ENCODE measurements at places on chromosomes 6 and 20. TPM values are rescaled to one million over a fixed set of nuclear protein-coding genes. Genes with fewer than 3 reads are reported as not detected.
A peak's percentile ranks its signal among the peaks of the same experiment; 100 is the strongest.

DNA sequence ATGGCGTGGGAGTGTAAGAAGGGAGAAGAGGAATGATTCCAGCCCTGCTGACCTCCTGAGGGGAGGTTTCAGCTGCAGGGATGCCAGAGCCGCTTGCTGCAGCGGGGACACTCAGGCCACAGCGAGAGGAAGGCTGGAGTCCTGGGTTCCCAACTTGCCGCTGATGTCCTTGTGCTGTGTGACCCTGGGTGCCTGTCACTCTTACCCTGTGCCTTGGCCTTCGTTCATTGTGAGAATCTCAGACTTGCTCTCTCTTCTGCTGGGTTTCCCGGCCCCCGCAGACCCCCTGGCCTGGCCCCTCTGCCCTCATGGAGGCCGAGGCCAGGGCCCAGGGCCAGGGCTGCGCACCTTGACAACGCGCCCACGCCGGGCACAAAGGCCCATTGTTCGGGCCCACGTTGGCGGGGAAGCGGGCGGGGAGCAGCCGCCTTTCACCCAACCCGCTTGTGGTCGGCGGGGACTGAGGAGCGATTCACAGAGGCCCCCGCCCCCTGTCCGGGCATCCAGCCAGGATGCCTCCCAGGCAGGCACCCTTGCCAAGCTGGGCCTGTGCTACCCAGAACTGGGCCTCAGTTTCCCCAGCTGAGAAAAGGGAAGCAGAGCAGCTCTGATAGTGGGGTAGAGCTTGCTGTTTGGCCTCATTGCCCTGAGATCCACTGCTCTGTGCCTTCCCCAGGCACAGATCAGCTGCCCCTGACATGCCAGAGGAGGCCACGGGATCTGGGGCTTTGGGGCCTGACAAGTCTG is 52.4 kb downstream of the CEBPB start:
- no peak for DNase-seq

DNA sequence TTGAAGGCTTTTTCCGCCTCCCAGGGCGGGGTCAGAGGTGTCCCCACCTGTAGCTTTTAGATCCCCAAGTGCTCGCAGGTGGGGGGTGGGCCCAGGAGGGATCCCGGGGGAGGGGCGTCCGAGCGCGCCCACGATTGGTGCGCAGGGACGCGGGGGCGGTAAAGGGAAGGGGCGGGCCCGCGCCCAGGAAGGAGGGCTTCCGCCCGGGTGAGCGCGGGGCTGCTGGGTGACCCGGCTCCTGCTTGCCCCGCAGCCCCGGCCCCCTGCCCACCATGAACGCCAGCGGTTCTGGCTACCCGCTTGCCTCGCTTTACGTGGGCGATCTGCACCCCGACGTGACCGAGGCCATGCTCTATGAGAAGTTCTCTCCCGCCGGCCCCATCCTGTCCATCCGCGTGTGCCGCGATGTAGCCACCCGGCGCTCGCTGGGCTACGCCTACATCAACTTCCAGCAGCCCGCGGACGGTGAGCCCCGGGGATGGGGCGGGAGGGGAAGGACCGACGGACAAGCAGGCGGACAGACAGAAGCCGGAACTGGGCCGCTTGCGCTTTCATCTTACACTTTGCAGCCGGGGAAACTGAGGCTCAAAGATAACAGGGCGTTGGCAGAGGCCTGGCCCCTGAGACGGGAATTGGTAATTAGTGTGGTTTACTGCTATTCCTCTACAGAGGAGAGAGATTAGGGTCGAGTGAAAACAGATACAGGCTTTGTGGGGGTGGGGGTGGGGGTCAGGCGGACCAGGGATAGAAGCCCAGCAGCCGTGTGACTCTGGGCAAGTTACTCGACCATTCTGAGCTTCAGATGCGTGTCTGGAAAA is at the start of gene PABPC1L:
Gene PABPC1L (plus strand): TSS at position 189 of the 818 bp plus-strand sequence. CDS start 84 bp downstream, at position 273.
- peak; percentile 79 for DNase-seq

DNA sequence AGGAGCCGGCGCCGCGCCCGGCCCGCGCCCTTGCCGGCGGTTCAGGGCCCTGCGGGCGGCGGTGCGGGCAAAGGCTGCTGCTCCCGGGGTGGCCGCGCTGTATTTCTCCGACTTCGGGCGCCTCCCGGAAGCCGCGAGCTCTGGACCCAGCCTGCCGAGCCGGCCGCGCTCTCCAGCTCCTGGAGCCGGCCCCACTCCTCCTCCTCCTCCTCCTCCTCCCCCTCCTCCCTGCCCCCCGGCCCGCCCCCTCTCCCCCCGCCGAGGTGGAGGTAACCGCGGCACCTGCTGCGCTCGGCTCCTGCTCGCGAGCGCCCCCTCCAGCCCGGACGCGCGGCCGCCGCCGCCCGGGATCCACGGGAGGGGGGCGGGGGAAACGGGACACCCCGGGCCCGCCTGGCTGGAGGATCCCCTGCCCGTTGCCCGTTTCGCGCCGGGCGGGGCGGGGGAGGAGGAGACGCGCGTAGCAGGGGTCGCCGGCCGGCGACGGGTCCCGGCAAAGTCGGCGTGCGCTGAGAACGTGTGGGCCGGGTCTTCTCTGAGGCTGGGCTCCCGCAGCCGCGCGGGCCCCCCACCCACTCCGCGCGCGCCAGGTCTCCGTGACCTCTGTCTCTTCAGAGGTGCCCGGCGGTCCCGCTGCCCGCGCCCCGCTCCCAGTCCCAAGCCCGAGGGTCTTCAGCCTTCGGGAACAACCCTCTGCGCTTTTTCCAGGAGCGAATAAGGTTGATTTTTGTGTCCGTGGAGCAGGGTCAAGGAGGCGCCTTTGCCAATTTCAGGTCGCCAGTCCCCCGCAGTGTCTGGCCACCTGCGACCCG is at the start of gene SLC22A23:
Gene SLC22A23 (minus strand): TSS at position 153 of the 812 bp plus-strand sequence. CDS start 491 bp downstream, outside the sequence.
- DNase-seq: peak; percentile 88

DNA sequence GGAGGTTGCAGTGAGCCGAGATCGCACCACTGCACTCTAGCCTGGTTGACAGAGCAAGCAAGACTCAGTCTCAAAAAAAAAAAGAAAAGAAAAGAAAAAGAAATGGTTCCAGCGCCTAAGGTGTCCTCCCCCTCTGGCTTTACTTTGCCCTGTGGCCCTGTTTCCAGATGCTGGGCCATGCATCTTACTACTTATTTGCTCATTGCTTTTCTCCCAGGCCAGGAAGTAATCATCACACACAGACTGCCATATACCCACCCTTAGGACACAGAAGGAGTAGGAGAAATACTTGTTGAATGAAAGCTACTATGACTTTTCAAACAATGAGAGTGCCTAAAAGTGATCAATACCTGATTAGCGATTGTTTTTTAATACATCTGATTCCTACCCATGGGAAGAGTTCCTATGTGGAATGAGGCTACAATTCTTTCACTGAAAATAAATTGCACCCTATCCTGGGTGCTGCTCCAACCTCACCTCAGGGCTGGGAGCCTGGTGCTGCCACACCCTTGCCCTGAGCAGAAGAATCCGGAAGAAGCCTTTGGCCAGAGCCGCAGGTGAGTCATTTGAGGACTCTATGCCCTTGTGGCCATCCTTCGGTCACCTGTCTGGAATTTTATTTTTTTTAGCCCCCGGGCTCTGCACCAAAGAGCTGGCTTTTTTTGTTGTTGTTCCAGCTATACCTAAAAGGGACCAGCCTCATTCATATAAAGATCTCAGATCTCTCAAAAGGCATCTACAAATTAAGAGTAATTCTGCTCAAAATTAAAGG is 22.7 kb upstream of the TFAP2C start:
- DNase-seq: no peak

C6orf132 gene
- 0.38 TPM for total RNA-seq

TPX2 gene
- total RNA-seq: 2.0 TPM

GRCh38 chr6:117740605-117741004 is 65.3 kb downstream of the NUS1 start:
- no peak for DNase-seq

DNA sequence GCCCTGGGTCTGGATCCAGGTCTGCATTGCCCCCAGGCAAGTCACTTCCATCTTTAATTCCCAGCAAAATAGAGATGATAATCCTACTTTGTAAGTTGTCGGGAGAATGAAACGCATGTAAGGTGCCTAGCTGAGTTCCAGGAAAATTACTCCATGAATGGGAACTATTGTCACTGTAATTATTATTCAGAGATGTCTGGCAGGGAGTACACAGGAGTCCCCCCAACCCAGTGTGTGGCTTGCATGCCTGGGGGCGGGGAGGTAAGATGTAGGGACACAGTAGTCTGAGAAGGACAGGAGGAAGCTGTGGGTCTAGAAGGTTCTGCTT is 85.4 kb downstream of the CD40 start:
- no peak for DNase-seq

PRICKLE4 gene
- 7.3 TPM for total RNA-seq

DNA sequence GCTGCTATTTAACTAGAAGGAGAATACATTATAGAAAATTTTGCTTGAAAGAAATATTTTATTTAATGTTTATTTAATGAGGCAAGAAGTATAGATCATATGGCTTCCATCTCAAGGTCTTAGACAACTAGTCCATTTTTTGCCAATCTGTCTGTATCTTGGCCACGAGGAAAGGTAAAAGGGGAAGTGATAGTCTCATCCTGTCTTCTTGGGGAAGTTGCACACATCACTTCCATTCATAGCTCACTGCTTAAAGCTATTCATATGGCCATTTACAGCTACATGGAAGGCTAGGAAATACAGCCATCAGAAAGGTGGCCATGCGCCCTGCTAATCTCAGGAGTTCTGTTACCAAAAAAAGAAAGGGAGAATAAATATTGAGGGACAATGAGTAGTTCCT is 50.8 kb downstream of the METTL24 start:
- no peak for DNase-seq

GRCh38 chr6:35024551-35025054 is 116.5 kb downstream of the TCP11 start:
- DNase-seq: no peak

SMPDL3A gene
- 29.3 TPM for total RNA-seq

SLC22A23 gene
- total RNA-seq: 16.9 TPM

HAO1 gene
- total RNA-seq: 224 TPM

DNA sequence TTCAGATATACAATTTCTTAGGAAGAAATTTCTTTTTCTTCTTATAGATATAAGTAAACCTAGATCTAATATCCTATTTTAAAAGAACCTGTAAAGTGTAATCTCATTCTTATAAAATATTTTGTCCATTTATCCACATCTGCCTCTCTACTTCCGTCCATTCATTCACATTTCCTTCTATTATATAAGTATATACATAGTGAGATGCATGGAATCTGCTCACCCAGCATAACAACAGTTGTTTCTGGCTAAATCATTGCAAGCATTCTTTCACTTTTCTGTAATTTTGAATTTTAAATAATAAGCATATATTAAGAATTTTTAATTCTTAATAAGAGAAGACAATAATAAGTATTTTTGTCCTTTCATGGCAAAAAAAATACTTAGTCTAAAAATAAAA is 45.4 kb downstream of the CEP162 start:
- no peak for DNase-seq

DNA sequence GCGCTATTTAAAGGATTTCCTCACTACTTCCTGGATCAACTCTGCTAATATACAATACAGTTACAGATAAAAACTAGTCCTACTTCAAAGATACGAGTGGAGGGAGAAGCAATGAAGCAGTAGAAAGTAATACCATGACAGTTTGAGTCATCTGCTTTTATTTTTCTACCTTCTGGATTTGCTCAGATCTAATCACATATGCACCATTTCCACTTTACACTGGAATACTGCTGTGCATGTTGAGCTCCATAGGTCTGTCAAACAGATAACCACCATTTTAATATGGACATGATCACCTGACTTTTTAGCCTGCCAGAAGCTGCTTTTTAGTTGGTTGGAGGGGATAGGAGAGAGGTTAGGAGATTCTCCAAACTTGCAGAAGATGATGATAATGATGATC is 92.5 kb downstream of the MMUT start:
- no peak for DNase-seq

- DNase-seq: no peak
Observed at GRCh38 chr20:33236351-33236750, 555 bp downstream of the BPIFA1 start.

- DNase-seq: peak; percentile 50
Observed at GRCh38 chr20:17611540-17612286, 41.8 kb downstream of the DSTN start.

GRCh38 chr20:20668639-20669038 is 43.8 kb downstream of the RALGAPA2 start:
- no peak for DNase-seq

- DNase-seq: no peak
Observed at GRCh38 chr6:137815692-137816091, 51.4 kb upstream of the TNFAIP3 start.

EPB41L2 gene
- total RNA-seq: 18.7 TPM

USP49 gene
- total RNA-seq: 1.9 TPM
